ENCODE measurements at places on chromosomes 1 and 21. TPM values are rescaled to one million over a fixed set of nuclear protein-coding genes. Genes with fewer than 3 reads are reported as not detected.

The RHBG gene
- total RNA-seq: not detected

The TRABD2B gene
- 0.60 TPM for total RNA-seq

The A3GALT2 gene
- total RNA-seq: not detected

The TMEM61 gene
- total RNA-seq: not detected

DNA sequence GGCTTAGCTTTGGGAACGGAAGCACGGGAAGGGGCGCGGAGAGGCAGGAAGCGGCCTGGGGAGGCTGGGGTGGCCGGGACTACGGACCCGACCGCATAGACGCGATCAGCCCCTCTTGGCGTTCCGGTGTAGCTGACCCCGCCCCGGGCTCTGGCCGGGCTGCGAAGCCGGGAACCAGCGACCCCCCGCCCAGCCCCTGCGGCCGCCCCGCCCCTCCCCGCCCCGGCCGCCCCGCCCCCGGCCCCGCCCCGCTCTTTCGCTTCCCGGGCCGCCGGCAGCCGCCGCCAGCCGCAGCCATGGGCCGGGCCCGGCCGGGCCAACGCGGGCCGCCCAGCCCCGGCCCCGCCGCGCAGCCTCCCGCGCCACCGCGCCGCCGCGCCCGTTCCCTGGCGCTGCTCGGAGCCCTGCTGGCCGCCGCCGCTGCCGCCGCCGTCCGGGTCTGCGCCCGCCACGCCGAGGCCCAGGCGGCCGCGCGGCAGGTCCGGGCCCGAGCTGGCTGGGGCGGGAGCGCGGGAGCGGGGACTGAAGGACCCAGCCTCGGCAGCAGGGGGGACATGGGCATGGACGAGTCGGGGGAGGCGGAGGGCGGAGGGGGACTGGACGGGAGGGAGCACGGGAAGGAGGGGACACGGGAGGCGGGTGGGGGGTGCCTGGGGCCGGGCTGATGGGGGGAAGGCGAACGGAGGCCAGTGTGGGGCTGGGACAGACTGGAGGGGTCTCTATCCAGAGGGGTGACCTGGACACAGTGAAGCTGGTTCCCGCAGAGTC is at the start of gene SELENON:
Gene SELENON, plus strand, starts transcription at position 259 of the 768 bp plus-strand sequence. Its CDS starts 38 bp downstream, at position 297.
- H3K4me3 ChIP-seq: peak within 1 kb of the TSS; percentile 62
- H3K27me3 ChIP-seq: no peaks in the 10 kb centered on the region
- peak within 1 kb of the TSS; percentile 75 for H3K27ac ChIP-seq
- peak; percentile 83 for DNase-seq
- peaks cover 29% of the 10 kb centered on the region for H3K4me1 ChIP-seq

DNA sequence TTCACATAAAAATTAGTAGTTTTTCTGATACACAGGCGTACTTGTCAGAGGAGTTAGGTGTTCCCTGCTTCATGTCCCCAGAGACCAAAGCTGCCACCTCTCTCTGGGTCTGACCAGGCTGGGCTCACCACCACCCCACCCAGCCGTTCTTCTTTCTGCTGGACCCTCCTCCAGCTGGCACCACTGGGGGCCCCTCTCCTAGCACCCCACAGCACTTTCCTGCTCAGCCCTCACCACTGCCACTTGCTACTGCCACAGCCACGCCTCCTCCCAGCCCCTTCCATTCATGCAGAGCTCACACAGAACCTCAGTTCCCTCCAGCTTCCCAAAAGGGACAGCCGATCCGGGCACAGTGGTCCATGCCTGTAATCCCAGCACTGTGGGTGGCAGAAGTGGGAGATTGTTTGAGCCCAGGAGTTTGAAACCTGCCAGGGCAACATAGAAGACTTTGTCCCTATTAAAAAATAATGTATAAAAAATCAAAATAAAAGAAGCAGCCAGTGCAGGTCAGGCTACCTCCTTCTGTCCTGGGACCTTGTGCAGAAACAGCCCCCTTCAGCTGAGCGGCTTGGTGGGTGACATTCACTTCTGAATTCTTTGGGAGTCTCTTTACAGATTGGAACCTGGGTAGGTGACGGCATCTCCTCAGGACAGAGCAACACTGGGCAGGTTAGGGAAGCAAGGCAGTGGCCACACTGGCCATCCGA is 208.3 kb downstream of the TOMM20 start:
- H3K27ac ChIP-seq: no peak overlapping the region
- peaks cover 24% of the 10 kb centered on the region for H3K4me1 ChIP-seq
- no peak for DNase-seq
- H3K4me3 ChIP-seq: no peak overlapping the region
- no peaks in the 10 kb centered on the region for H3K36me3 ChIP-seq
- no peaks in the 10 kb centered on the region for H3K27me3 ChIP-seq

- H3K4me1 ChIP-seq: peaks cover 39% of the 10 kb centered on the region
- H3K27me3 ChIP-seq: no peaks in the 10 kb centered on the region
- H3K36me3 ChIP-seq: no peaks in the 10 kb centered on the region
- H3K27ac ChIP-seq: peak overlapping the region; percentile 27
These were observed 500 bp upstream of the PEA15 start for GRCh38 chr1:160204526-160205241.

- no peaks in the 10 kb centered on the region for H3K36me3 ChIP-seq
- no peak overlapping the region for H3K4me3 ChIP-seq
- peaks cover 17% of the 10 kb centered on the region for H3K27me3 ChIP-seq
- no peaks in the 10 kb centered on the region for H3K4me1 ChIP-seq
These were observed 29.7 kb downstream of the HEYL start for GRCh38 chr1:39609618-39610331.

DNA sequence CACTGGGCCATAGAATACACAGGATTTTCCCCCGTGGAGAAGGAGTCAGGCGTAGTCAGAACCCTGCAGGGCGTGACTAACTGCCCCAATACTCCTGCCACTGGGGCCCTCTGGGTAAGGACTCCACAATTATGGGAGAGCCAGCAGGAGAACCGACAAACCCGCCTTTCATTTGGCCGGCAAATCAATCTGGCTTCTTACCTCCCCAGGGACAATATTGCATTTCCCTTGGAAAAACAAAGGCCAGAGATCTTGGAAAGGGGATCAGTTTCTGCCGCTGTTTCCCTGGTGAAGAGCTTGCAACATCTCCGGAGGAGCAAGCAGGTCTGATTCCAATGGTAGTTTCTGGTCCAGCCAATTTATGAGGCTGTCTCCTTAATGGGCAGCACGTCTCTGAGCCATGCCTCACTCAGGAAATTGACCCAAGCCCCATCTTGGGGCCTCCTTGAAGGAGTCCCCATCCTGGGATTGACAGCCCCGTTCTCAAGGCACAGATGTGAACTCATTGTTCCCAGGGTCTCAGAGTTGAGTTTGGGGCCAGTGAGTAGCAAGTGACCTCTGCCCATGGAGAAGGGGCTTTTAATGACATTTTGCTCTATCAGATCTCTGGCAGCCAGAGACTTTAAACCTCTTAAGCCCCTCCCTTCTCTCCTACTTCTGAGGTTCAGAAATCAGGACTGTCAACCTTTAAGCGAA is 4.3 kb downstream of the TRABD2B start:
- H3K36me3 ChIP-seq: no peaks in the 10 kb centered on the region
- no peak overlapping the region for H3K4me3 ChIP-seq
- no peak overlapping the region for H3K27ac ChIP-seq
- DNase-seq: peak; percentile 83
- H3K27me3 ChIP-seq: peaks cover 53% of the 10 kb centered on the region
- peaks cover 7% of the 10 kb centered on the region for H3K4me1 ChIP-seq

- no peak overlapping the region for H3K4me3 ChIP-seq
- no peaks in the 10 kb centered on the region for H3K36me3 ChIP-seq
- peak; percentile 79 for DNase-seq
These were observed 57.9 kb downstream of the FHAD1 start for GRCh38 chr1:15304708-15305467.

DNA sequence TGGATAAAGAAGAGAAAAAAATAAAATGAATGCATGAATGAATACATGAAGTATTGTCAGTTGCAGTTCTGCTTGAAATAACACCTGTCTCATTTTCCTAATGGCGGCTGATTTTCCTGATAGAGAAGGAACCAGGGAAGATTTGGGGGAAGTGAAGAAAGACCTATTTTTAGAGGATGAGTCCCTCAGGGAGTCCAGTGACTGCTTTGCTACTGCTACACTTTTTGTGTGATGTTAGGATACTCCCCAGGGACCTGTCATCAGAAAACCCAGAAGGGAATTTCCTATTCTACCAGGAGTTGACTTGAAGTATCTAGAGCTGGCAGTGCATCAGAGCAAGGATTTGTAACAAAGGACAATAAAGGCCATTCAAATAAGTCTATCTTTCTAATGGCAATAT is 114.8 kb downstream of the MAB21L3 start:
- no peak for DNase-seq
- H3K4me3 ChIP-seq: no peak overlapping the region
- no peaks in the 10 kb centered on the region for H3K27me3 ChIP-seq
- no peak overlapping the region for H3K27ac ChIP-seq

DNA sequence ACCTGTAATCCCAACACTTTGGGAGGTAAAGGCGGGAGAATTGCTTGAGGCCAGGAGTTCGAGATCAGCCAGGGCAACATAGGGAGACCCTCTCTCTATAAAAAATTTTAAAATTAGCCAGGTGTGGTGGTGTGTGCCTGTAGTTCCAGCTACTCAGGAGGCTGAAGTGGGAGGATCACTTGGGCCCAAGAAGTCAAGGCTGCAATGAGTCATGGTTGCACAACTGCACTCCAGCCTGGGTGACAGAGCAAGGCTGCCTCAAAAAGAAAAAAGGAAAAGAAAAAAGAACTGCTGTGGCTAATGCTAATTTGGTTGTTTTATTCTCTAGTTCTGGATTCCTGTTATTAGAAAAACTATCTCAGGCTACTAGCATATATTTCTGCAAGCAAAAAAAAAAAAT is 29.8 kb downstream of the DBT start:
- peaks cover 10% of the 10 kb centered on the region for H3K4me1 ChIP-seq
- H3K36me3 ChIP-seq: peaks cover 14% of the 10 kb centered on the region
- H3K4me3 ChIP-seq: no peak overlapping the region
- DNase-seq: peak; percentile 25

DNA sequence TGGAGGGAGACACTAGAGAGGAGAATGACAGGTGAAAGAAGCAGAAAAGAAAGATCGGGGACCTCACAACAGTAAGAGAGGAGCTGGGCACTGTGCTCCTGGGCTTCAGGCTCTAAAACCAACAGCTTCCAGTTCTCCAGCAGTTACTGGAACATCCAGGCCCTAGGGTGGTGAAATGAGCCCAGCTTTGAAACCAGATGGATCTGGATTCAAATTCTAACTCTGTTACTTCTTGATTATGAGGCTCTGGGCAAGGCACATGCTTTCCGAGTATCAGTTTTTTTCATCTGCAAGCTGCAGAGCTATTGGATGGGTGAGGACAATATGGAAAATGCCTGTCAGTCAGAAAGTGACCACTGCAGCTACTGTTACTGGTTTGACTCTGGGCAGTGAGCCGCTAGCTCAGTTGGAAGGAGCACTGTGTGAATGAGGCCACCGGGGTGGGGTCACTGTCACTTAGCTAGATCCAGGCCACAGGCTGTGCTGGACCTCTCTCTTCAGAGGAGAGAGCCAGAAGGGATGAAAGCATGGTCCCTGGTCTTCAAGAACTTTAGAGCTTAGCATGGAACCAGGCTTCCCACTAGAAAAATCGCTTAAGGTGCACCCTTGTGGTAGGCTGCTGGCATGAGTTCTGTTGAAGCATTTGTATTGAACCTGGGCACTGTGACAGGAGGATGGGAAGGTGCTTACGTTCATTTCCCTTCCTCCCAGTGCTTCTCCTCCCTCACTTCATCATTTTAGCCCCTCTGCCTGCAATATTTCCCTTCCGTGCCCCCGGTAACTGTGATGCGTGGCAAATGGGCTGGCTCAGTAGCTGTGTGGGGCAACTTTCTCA is 12.2 kb downstream of the PLEKHO1 start:
- H3K4me3 ChIP-seq: peak overlapping the region; percentile 7
- H3K27me3 ChIP-seq: no peaks in the 10 kb centered on the region
- H3K27ac ChIP-seq: peak overlapping the region; percentile 100
- peak; percentile 35 for DNase-seq
- H3K4me1 ChIP-seq: peaks cover 33% of the 10 kb centered on the region

- H3K4me3 ChIP-seq: no peak overlapping the region
- DNase-seq: no peak
- no peaks in the 10 kb centered on the region for H3K36me3 ChIP-seq
- H3K27me3 ChIP-seq: no peaks in the 10 kb centered on the region
These were observed 66.0 kb downstream of the PLEKHA6 start for GRCh38 chr1:204293605-204294337.

- H3K4me3 ChIP-seq: no peak overlapping the region
- H3K4me1 ChIP-seq: no peaks in the 10 kb centered on the region
- H3K36me3 ChIP-seq: no peaks in the 10 kb centered on the region
- no peaks in the 10 kb centered on the region for H3K27me3 ChIP-seq
- no peak for DNase-seq
- H3K27ac ChIP-seq: no peak overlapping the region
These were observed 149.8 kb upstream of the DUSP10 start for GRCh38 chr1:221891708-221892107.

DNA sequence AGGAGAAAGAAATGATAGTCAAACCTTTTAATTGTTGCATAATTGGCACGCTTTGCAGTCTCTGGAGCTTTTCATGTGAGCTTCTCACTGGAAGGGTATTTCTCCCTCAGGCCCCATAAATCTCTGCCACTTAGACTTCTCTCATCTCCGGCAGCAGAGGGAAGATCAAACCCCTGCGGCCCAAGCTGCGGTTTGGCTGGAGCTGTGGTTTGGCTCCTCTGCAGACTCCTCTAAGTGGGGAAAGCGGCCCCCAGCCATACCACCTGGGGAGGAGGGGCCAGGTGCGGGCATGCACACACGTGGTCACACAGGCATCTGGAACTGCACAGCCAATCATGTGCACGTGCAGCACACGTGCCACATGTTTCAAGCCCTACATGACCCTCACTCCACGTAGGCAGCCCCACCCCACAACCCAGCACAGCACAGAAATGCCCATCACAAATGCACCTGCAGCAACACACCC is 58.3 kb downstream of the UBE2T start:
- H3K4me1 ChIP-seq: peaks cover 11% of the 10 kb centered on the region
- H3K4me3 ChIP-seq: no peak overlapping the region
- no peaks in the 10 kb centered on the region for H3K36me3 ChIP-seq
- H3K27me3 ChIP-seq: no peaks in the 10 kb centered on the region
- H3K27ac ChIP-seq: no peak overlapping the region

GRCh38 chr1:101207891-101208290 is 28.9 kb upstream of the S1PR1 start:
- no peak for DNase-seq
- H3K27ac ChIP-seq: no peak overlapping the region
- peaks cover 33% of the 10 kb centered on the region for H3K4me1 ChIP-seq
- no peaks in the 10 kb centered on the region for H3K27me3 ChIP-seq

- no peak overlapping the region for H3K27ac ChIP-seq
- no peaks in the 10 kb centered on the region for H3K27me3 ChIP-seq
- H3K4me3 ChIP-seq: no peak overlapping the region
- DNase-seq: no peak
- H3K4me1 ChIP-seq: peaks cover 5% of the 10 kb centered on the region
- H3K36me3 ChIP-seq: peaks cover 6% of the 10 kb centered on the region
These were observed 30.1 kb downstream of the RNF19B start for GRCh38 chr1:32934535-32934934.

- H3K27me3 ChIP-seq: peaks cover 2% of the 10 kb centered on the region
- H3K36me3 ChIP-seq: no peaks in the 10 kb centered on the region
- H3K4me1 ChIP-seq: no peaks in the 10 kb centered on the region
These were observed 53.4 kb downstream of the TBX15 start for GRCh38 chr1:118934706-118935105.

GRCh38 chr21:43803558-43804300 is 14.4 kb downstream of the RRP1 start:
- no peak overlapping the region for H3K4me3 ChIP-seq
- H3K27me3 ChIP-seq: no peaks in the 10 kb centered on the region
- no peak overlapping the region for H3K27ac ChIP-seq
- DNase-seq: no peak

GRCh38 chr1:153842006-153842471 is 66.8 kb downstream of the SLC27A3 start:
- H3K27me3 ChIP-seq: no peaks in the 10 kb centered on the region
- DNase-seq: no peak
- no peak overlapping the region for H3K27ac ChIP-seq
- H3K4me1 ChIP-seq: no peaks in the 10 kb centered on the region
- no peaks in the 10 kb centered on the region for H3K36me3 ChIP-seq
- H3K4me3 ChIP-seq: no peak overlapping the region

GRCh38 chr21:25934771-25935224 is 200.0 kb downstream of the GABPA start:
- H3K27ac ChIP-seq: no peak overlapping the region
- no peak overlapping the region for H3K4me3 ChIP-seq
- peaks cover 4% of the 10 kb centered on the region for H3K36me3 ChIP-seq
